ENCODE measurements at places on chromosomes 7 and 10.

GRCh38 chr7:83684928-83685327 is 36.0 kb upstream of the SEMA3E start:
- no peak for DNase-seq

- DNase-seq: no peak
Measured at GRCh38 chr10:21388589-21388988, 136.9 kb downstream of the SKIDA1 start.

DNA sequence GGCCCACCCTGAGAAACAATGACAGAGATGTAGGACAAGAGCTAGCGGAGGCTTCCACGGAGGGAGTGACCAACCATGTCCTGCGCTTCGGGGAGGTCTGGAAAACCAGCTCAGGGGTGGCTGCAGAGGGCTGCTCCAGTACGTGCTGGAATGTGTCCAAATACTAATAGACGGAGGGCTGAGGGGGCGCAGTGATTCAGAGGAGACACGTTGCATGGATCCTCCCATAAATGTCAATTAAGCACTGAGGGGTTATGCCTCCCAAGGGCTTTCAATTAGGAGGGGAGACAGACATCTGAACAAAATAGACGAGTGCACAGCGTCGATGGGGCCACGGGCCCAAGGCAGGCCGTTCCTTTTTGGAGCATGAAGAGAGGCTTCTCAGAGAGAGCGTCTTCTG is 51.0 kb upstream of the NPS start:
- DNase-seq: no peak

GRCh38 chr7:79782256-79782655 is 328.8 kb upstream of the MAGI2 start:
- DNase-seq: no peak

DNA sequence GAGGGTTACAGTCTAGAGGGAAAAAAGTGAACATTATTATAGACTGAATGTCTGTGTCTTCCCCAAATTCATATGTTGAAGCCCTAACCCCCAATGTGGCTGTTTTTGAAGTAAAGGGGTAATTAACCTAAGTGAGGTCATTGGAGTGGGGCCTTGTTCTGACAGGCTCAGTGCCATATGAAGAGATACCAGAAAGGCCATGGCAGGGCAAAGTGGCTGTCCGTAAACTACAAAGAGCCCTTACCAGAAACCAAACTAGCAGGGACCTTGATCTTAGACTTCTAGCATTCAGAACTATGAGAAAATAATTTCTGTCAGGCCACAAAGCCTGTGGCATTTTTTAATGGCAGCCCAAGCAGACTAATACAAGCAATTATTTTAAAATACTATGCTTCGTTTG is 8.7 kb downstream of the TMEM209 start:
- no peak for DNase-seq

DNA sequence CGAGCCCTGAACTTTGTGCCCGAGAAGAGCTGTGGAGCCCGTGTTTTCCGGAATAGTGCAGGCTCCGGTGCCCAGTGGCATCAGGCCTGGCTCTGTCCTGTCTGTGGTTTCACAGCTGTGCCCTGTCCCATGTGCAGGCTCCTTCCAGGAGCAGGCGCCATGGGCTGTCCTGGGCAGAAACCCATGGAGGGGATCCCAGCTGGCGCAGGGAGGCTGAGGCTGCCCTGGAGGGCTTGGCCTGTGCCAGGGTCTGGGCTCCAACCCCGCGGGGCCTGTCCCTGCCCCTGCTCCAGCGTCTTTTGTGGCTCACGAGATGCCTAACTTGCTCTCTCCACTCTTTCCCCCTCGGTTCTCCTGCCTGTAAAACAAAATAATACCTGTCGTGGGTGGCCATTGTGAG is 23.3 kb upstream of the CRHR2 start:
- DNase-seq: no peak

- peak; percentile 43 for DNase-seq
Measured at GRCh38 chr10:72567421-72567820, 58.5 kb downstream of the MICU1 start.

GRCh38 chr7:42494199-42494710 is 257.2 kb upstream of the GLI3 start:
- no peak for DNase-seq

- DNase-seq: no peak
Measured at GRCh38 chr7:35249537-35249907, 4.4 kb downstream of the TBX20 start.
